ENCODE measurements at places on chromosomes 12 and 14.

DNA sequence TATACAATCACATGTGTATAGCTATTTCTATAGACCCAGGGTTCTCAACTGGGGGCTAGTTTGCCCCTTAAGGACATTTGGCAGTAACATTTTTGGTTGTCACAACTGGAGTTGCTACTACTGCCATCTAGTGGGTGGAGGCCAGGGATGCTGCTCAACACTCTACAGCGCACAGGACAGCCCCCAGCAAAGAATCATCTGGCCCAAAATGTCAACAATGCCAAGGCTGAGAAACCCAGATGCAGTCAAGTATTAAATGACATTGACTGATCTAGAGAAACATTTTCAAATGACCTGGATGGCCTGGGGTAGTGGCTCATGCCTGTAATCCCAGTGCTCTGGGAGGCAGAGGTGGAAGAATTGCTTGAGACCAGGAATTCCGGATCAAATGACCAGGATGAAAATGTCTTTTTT, 5.8 kb downstream of the WSB2 start:
- DNase-seq, result peak; percentile 33

- DNase-seq, result no peak
Measured at GRCh38 chr12:77615332-77615731, 215.4 kb upstream of the NAV3 start.

DNA sequence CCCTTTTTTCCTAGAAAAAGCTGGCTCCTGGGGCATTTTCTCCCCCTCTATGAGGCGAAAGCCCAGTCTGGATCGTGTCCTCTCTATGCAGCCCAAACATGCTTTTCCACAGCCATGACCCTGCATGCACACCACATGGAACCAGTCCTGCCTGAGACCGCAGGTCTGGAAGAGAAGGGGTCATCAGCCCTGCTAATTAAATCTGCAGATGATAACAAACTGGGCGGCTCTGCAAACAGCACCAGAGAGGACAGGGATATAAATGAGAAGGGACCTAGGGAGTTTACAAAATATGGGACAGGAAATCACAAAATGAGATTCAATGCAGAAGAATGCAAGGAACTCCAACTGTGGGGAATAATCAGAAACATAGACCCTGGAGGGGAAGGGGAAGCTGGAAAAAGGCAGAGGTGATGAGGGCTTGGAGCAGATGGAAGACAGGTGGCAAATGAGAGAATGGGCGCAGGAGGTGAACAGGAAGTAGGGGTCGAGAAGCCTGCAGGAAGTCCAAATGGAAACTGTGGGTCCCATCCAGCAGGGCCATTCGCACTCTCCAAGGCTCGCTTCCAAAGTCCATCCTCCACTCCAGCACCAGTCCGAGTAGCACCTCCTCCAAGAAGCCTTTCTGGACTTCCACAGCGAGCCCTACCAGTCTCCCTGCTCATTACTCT, 76.3 kb downstream of the ANO2 start:
- DNase-seq, result peak; percentile 19

- no peak for DNase-seq
Measured at GRCh38 chr12:94208622-94208966, 60.2 kb downstream of the PLXNC1 start.

GRCh38 chr14:78598046-78598920, 428.1 kb downstream of the NRXN3 start:
- peak; percentile 57 for DNase-seq

GRCh38 chr14:99744199-99744872, 48.9 kb upstream of the EML1 start:
- peak; percentile 65 for DNase-seq

- no peak for DNase-seq
Measured at GRCh38 chr14:88616697-88617096, 53.9 kb downstream of the ZC3H14 start.

DNA sequence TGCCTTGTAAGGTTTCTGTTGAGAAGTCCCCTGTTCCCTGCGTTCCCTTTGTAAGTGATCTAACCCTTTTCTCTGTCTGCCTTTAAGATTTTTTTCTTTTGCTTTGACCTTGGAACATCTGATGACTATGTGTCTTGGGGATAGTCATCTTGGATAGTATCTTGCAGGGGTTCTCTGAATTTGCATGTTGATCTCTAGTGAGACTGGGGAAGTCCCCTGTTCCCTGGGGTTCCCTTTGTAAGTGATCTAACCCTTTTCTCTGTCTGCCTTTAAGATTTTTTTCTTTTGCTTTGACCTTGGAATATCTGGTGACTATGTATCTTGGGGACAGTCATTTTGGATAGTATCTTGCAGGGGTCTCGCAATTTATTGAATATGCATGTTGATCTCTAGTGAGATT, 38.2 kb upstream of the TMX1 start:
- no peak for DNase-seq

DNA sequence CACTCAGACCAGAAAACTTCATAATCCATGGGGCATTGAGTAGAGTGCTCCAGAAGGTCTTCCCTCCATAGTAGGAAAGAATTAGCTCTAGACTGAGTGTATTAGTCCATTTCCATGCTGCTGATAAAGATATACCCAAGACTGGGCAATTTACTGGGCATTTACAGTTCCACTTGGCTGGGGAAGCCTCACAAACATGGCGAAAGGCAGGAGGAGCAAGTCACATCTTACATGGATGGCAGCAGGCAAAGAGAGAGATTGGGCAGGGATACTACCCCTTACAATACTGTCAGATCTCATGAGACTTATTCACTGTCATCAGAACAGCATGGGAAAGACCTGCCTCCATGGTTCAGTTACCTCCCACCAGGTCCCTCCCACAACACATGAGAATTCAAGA, 300.6 kb upstream of the TMEM132C start:
- no peak for DNase-seq

DNA sequence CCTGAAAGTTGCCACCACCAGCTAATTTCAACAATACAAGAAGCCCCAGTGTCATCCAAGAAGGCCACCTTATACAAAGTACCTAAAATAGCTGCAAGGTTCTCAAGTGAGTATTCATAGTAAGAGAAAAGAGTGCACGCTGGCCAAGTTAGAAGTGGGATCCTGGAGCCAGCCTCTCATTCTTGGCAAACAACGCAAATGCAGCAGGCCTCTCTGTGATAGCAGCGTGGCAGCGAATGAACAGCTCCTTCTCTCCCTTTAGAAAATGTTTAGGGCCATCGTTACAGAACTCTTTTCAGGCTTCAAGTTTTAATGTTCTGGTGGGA, 78.0 kb upstream of the IFNG-AS1 start:
- DNase-seq, result no peak

- peak; percentile 91 for DNase-seq
Measured at GRCh38 chr12:65867394-65867793, 43.1 kb downstream of the HMGA2 start.

DNA sequence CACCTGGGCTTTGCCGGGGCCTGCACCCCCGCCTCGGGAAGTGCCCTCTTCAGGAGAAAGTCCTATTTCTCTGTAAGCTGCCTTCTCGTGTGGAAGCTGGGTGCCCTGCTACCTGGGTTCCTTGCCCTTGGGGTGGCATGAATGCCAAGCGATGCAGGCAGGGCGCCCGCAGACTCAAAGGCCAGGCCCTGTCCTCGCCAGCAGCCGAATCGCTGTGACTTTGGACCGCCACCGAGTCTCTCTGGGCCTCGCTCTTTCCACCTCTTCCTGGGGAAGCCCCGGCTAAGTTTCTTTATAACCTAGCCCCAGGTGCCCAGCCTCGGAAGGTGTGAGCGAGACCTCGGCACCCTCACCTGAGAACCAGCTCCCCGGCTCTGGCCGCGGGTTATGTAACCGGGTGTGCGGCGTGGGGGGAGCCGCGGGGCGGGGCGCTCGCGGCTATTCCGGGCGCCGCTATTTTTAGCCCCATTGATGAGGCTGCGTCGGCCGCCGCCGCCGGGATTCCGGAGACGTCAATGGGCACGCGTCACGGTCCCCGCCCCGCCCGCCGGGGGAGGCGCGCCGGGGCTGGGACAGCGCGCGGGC, 14.6 kb upstream of the NR4A1 start:
- DNase-seq, result peak; percentile 84

DNA sequence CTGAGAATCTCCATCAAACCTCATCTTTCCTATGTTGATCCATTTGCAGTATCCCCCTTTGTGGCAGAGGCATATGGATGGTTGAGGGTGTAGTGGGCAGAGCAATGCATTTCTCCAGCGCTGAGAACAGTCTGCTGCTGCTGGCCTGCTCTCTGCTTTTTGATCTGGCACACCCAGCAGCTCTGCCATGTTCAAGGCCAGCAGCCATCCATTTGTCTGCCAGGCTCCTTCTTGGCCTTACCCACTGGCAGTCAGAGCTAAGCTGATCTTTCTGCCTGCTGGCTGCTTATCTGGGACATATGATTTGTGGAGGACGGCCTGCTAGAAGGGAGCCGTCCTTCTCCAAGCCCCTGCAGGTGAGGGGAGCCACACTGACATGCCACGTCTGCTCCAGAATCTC, 17.0 kb downstream of the NPC2 start:
- no peak for DNase-seq

DNA sequence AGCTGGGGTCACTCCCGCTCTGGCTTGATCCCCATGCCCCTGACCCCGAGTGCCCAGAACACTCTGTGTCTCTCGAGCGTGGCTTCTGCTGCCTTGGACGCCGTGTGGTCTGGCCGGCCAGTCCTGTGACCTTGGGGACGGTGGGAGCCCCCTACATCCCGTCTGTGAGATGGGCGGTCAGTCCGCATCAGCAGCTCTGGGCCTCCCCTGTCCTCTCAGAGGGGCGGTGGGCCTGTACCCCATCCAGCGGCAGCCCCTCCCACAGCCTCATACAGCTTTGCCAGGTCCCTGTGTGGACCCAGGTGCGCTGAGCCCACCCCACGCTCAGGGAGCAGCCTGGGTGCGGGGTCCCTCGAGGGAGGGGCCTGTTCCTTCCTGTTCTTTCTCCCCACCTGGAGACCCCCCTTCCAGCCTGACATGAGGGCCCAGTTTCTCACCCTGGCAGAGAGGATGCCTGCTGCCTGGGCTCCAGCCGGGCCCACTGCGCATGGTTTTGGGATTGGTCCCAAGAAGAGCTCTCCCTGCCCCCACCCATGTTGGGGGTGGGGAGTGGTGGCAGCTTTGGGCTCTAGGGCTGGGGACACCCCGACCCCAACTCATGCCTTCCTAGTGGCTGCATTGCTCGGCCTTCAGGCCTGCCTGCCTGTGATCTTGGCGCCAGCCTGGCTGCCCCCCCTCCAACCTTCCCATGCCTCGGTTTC, 1.5 kb downstream of the MTA1 start:
- no peak for DNase-seq

DNA sequence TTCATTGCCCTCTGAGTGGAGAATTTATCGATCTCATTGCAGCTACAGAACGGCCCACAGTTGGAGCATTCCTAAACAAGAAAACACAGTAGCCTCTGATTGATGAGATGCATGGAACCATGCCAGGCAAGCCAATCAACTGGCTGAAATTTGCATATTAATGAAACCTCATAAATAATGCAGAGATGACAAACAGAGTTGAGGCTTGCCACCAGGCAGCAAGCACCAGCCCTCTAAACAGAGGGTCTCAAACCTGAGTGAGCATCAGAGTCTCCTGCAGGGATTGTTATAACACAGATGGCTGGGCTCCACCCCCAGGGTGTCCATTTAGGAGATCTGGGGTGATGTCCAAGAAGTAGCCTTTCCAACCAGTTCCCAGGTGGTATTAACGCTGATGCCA, 60.9 kb upstream of the CMKLR1 start:
- DNase-seq, result no peak
